ENCODE measurements at places on chromosomes 2 and 18.

- no peak for DNase-seq
Observed at GRCh38 chr2:26922405-26923188, 47.8 kb upstream of the MAPRE3 start.

GRCh38 chr2:143356736-143357446, 227.7 kb downstream of the ARHGAP15 start:
- DNase-seq: no peak

DNA sequence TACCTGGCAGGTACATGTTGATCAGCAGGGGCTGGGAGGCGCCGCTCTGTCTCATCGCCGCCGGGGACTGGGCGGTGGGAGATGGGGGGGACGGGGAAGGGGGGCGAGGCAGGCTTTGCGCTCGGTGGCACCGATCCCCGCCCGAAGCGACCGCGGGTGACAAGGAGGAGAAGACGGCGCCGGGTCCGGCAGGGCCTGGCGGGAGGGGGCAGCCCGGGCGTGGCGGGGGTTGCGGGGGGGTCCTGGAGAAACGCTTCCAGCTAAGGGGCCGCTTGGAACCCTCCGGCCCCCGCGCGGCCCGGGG, at the start of gene FEV:
Gene FEV, minus strand, starts transcription at position 164 of the 304 bp plus-strand sequence. Its CDS starts 109 bp downstream, at position 55.
- DNase-seq: no peak

DNA sequence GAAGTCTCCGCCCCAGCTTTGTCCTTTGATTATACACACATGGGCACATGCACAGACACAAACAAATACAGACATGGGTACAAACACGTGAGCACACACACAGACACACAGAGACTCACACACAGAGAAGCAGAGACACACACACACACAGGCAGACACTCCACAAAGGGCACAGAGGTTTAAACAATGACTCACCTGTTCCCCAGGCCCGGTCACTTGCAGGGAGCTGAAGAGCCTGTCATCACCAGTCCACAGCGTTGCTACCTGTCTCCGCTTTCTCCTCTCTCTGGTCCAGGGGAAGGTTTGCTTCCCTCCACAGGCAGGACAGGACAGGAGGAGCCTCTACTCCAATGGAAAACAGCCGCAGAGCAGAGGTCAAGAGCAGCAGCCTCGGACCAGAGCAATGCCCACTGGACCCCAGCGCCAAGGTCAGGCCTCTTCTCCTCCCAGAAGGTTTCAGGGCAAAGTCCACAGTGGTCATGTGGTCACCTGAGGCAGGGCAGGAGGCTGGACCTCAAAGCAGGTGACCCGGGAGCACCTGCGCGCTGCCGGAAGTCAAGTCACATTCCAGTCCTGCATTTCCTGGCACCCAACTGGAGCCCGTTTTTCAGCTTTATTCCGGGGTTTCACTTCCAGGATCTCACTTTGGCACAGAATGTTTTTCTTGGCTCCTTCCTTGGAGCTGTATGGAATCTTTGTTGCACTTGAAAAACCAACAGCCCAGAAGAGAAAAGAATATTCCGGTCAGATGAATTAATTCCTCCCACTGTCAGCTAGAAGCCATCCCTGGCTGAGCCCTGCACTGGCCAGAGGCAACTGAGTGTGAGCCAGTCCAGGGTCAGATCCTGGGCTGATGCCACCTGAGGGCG, at the start of gene RAB17:
Gene RAB17, minus strand, starts transcription at position 463 of the 869 bp plus-strand sequence. CDS start 4,580 bp downstream, outside the sequence.
- DNase-seq: no peak

- no peak for DNase-seq
Observed at GRCh38 chr2:120531863-120532600, 186.1 kb downstream of the INHBB start.

- no peak for DNase-seq
Observed at GRCh38 chr2:238883421-238883901, 35.6 kb downstream of the TWIST2 start.

- DNase-seq: no peak
Observed at GRCh38 chr2:101295895-101296294, 12.6 kb downstream of the RNF149 start.

Data from stimulated activated CD8-positive, alpha-beta memory T cell treated with anti-CD3 and anti-CD28 coated beads, Interleukin-4, amount 100 ng/mL, for 1 hour (primary cell).